ENCODE measurements at places on chromosomes 5 and 9. TPM values are rescaled to one million over a fixed set of nuclear protein-coding genes. Genes with fewer than 3 reads are reported as not detected.

KCTD16 gene
- total RNA-seq: 3.0 TPM

NUDT12 gene
- total RNA-seq: 15.1 TPM

NR6A1 gene
- 10.0 TPM for total RNA-seq

KLF9 gene
- total RNA-seq: 16.7 TPM

All from type B pancreatic cell (in vitro differentiated cells).